ENCODE measurements at places on chromosomes 13 and 19.

GRCh38 chr13:95793018-95793555 lies 116.1 kb downstream of the DNAJC3 start:
- DNase-seq = no peak

- no peak for DNase-seq
These were observed 178.9 kb downstream of the ITGBL1 start for GRCh38 chr13:101631395-101631794.

GRCh38 chr19:52188822-52189734 lies 774 bp upstream of the PPP2R1A start:
- no peak for DNase-seq

DNA sequence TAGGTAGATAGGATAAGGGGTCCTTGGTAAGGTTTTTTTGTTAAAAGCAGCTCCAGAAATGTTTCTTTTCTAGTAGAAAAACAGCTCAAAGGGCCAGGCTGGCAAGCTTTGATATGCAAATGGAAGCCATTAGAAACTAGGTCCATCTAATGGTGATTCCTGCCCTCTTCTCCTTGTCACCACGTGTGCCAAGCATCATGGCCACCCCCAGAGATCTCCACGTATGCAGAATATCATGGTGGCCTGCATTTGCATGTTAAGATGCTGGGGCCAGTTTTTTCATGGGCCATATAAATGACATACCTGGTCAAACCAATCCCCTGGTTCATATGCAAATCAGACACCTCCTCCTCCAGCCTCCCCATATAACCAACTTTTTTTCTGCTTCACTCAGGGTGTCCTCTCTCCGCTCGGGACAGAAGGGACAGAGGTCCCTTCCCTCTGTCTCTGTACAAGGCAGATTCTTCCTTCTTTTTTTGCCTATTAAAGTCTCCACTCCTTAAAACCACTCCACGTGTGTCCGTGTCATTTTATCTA lies 1335.9 kb downstream of the UQCRFS1 start:
- no peak for DNase-seq

DNA sequence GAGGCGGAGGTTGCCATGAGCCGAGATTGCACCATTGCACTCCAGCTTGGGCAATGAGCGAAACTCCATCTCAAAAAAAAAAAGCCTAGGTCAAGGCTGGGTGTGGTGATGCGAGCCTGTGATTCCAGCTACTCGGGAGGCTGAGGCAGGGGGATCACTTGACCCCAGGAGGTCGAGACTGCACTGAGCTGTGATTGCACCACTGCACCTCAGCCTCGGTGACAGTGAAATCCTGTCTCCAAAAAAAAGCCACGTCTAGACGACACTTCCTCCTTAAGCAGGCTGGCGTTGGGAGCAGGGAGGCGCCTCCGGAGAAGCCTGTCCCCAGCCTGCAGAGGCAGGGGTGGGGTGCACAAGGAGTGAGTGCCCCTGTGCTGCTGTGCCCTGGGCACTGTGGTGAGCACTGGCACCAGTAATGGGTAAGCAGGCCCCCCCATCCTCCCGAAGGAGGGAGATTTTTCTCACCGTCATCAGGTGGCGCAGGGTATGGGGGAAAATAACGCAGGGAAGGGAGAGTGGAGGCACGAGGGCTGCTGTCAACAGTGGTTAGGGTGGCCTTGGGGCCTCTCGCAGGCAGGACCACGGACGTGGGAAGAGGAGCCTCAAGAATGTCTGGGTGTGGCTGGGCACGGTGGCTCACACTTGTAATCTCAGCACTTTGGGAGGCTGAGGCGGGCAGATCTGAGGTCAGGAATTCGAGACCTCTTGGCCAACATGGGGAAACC lies 706 bp downstream of the P2RY11 start:
- no peak for DNase-seq

GRCh38 chr19:4518345-4519171 lies at the start of gene PLIN4:
PLIN4 (minus strand) TSS chr19:4518486; CDS start chr19:4518272, 214 bp downstream.
- DNase-seq = no peak

- no peak for DNase-seq
These were observed 122.8 kb downstream of the MTUS2 start for GRCh38 chr13:28942906-28943305.

DNA sequence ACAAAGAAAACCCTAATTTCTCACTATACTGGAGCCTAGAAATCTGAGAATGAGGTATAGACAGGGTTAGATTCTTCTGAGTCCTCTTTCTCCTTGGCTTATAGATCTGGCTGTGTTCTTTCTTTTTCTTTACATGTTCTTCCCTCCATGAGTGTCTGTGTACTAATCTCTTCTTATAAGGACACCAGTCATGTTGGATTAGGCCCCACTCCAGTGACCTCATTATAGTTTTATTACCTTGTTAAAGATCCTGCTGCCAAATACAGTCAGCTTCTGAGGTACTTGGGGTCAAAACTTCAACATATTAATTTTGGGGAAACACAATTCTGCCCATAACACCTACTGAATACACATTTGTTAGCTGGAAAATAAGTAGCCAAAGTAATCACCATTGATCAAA lies 302.6 kb downstream of the PCDH9 start:
- DNase-seq = no peak

DNA sequence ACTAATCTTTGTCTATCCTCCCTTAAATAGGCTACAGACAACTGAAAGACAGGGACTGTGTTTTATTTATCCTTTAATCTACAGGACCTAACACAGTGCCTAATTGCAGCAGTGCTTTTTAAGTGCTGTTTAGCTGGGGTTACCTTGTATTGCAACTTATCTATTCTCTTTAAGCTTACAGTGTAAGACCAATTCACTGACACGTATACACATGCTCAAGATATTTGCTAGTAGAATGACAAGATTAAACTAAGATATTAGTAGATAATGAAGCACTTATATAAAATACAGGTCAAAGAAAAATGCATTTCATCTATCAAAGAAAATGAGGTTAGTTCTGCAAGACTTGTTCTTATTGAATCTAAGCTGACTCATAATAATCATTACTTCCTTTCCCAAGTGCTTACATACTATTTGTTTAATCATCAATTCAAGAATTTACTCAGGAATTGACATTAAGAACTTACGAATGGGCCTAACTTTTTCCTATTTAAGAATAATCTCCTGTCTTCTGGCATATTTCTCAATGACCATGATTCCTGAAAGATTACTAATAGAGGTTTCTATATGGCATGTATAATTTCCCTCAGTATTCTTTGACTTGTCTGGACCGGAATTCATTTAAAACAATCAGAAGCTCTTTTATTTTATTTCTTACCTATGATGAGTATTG lies 75.8 kb upstream of the MAB21L1 start:
- DNase-seq = no peak

GRCh38 chr19:51599084-51599483 lies 28.0 kb downstream of the ZNF175 start:
- no peak for DNase-seq

GRCh38 chr13:22369840-22370239 lies 699.0 kb downstream of the FGF9 start:
- no peak for DNase-seq

- DNase-seq = no peak
These were observed 25.0 kb upstream of the ZNRF4 start for GRCh38 chr19:5430237-5430636.

DNA sequence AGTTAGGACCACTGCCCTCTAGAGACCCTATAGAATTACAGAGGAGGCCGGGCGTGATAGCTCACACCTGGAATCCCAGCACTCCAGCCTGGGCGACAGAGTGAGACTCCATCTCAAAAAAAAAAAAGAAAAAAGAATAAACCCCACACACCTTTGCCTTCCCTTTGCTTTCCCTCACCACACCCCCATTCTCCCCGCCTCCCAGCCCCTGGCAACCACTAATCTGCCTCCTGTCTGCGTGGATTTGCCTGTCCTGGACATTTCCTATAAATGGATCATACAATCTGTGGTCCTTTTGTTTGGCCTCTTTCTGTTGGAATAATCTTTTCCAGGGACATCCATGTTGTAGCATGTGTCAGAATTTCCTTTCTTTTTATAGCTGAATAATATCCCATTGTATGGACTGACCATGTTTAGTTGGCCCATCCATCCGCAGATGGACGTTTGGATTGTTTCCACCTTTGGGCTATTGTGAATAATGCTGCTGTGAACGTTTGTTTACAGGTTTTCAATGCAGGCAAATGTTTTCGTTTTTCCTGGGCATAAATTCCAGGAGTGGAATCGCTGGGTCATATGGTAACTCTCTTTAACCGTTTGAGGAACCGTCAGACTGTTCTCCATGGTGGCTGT lies 15.3 kb downstream of the NACC1 start:
- no peak for DNase-seq

GRCh38 chr13:51539887-51540286 lies 44.4 kb upstream of the WDFY2 start:
- no peak for DNase-seq

DNA sequence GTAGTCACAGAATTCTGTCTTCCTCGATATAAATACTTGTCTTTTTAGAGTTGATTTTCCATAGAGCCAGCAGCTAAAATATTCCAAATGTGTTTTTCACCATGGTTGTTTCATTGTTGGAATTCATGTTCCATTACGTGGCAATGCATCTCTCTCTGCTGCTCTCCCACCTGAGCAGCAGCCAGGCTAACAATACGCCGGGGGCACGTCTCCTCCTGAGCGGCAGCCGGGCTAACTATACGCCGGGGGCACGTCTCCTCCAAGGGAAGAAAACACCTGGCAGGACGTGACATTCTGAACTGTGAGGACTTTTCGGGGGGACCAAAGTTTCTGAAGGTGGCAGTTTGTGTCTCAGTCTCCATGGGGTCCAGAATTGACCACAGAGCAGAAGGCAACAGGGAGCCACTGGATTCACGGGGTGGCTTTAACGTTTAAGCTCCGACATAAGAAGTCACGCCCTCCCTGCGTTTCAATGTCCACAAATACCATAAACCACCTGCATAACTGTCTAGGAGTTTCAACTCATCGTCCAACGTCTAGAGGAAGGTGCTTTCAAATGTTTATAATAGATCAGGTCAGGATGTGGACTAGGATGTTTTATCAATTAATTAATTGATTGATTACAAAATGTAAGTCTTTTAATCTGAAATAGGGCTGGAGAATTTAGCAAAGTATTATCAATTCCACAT lies 15.1 kb downstream of the PLPP2 start:
- DNase-seq = no peak

- DNase-seq = no peak
These were observed 30.0 kb upstream of the KBTBD7 start for GRCh38 chr13:41224113-41225110.

DNA sequence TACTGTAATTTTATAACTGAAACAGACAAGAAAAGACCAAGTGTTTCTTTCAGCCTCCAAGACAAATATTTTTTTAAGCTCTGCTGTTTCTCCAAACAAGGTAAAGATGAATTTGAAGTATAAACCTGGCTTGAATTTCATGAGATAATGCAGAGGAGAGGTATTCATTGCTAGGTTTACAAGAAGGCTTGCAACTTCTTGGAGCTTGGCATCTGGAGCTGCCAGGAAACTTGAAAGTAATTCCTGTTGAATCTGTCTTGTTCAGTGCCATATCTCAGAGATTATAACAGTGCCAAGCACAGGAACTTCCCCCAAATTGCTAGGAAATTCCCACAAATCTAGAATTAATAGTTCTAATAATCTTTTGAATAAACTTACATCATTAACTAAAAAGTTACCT lies 70.9 kb downstream of the CDK8 start:
- no peak for DNase-seq

GRCh38 chr19:48591021-48591420 lies 15.5 kb upstream of the SPACA4 start:
- no peak for DNase-seq

GRCh38 chr19:41700381-41701195 lies 7.8 kb upstream of the CEACAM5 start:
- no peak for DNase-seq

GRCh38 chr13:31965361-31966066 lies 66.1 kb upstream of the FRY start:
- no peak for DNase-seq

GRCh38 chr19:9953802-9954542 lies 17.7 kb upstream of the OLFM2 start:
- DNase-seq = no peak

- DNase-seq = no peak
These were observed 418.9 kb downstream of the KLF12 start for GRCh38 chr13:73715114-73715910.

DNA sequence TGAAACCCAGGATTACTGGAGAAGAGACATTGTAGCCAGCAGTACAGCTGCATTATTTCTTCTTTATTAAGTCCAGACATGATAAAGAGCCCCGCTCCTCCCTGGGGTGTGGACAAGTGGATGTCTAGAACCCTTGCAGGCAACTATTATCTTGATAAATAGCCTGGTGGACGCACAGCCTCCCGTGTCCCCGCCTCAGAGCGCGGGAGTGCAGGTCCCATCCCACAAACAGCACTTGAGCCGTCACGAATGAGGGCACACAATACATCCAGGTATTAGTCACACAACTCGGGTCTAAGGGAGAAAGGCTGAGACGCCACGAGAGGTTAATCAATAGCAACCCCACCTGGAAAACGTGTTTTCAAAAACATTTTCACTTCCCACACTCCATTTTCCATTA lies 213.2 kb upstream of the SOX1 start:
- DNase-seq = no peak

DNA sequence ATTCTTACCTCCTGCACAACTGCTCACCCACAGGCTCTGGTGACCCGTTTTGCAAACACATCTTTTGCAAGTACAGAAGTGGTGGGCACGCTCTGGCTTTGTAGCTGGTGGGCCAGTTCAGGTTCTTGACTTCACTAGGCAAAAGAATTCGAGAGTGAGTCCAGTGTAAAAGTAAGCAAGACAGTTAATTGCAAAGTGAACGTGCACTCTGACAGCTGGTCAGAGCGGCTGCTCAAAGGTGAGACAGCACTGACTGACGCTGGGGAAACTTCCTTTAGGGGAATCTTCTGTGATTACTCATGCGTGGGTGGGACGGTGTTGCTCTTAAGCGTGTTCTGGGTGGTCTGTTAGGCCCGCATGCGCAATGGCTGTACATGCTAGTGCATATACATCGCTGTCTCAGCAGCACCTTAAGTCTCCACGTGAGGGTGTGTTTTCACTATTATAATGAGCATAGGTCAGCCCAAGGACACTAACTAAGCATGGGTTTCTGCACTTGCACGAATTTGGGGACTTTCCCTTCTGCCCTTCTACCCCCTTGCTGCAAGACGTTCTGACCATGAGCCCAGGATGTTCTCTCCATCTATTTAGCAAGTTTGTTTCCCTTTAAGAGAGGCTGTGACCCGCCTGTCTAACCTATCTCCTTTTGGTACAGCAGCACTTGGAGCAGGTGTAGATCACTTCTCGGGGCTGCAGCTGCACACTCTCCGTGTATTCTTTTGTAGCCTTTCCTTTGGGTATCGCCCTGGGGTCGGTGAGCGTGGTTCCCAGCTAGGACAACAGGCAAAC lies 30.2 kb upstream of the CD33 start:
- DNase-seq = no peak

All from HEK293T (cell line).